ENCODE measurements at places on chromosomes 12 and 14. TPM values are rescaled to one million over a fixed set of nuclear protein-coding genes. Genes with fewer than 3 reads are reported as not detected.

- DNase-seq, result no peak
These were observed 45.6 kb downstream of the TRMT5 start for GRCh38 chr14:60935319-60935718.

GRCh38 chr12:75528692-75529091 is 17.3 kb upstream of the KRR1 start:
- no peak for DNase-seq

DNA sequence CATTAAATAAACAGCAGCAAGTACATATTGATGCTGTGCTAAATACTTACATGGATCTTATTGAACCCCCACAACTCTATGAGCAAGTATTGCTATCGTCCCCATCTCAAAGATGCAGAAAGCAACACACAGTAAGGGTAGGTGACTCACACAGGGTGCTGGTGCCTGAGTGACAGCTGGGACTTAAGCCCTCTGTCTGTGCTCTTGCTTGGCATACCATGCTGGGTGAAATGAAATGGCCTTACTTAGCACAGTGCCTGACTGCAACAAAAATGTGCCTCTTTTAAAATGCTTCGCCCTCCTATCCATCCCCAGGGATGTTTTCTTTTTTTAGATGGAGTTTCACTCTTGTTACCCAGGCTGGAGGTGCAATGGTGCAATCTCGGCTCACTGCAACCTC is 788 bp downstream of the TEX52 start:
- no peak for DNase-seq

DNA sequence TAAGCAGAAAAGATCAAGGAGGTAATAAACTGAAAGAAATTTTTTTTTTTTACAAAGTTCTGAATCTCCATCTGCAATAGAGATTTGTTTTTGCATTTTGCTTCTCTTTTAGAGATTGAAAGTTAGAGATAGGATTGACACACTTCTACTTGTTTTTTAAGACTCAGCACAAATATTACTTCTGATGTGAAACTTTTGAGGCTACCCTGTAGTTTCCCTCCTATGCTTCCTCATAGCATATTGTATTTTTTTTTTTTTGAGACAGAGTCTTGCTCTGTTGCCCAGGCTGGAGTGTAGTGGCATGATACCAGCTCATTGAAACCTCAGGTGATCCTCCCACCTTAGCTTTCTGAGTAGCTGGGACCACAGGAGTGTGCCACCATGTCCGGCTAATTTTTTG is 32.1 kb upstream of the SGPP1 start:
- DNase-seq, result no peak

The CAPZA3 gene
- not detected for total RNA-seq

The BLOC1S1 gene
- total RNA-seq, result 54.4 TPM

Data from fibroblast of villous mesenchyme (primary cell).